BJ (cell line): ENCODE measurements at places on chromosomes 3 and 15.
A peak's percentile ranks its signal among the peaks of the same experiment; 100 is the strongest.

- peak; percentile 17 for DNase-seq
These were observed 28.6 kb upstream of the SEMA3F start for GRCh38 chr3:50126287-50127211.

GRCh38 chr3:163196245-163196644, 1699.6 kb downstream of the OTOL1 start:
- no peak for DNase-seq

GRCh38 chr3:11603628-11604027, 40.1 kb downstream of the VGLL4 start:
- DNase-seq: peak; percentile 72

- DNase-seq: no peak
These were observed 169.1 kb upstream of the ZPLD1 start for GRCh38 chr3:102265720-102266119.

DNA sequence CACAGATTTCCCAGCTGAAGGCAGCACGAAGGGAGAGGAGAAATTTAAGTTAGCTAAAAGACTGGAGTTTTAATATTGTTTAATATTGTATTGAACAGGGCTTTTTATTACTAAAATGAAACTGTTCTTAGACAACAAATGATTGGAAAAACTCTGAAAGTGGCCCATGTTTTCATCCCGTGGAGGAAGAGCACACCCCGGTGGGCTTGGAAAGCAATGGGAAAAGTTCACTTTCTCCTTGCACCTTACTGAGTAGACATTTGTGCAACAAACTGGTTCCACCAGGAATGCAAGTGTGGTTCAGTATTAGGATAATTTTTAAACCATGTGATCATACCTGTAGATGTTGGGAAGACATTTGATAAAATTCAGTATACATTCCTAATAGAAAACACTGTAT, 8.2 kb upstream of the ESYT3 start:
- DNase-seq: no peak

DNA sequence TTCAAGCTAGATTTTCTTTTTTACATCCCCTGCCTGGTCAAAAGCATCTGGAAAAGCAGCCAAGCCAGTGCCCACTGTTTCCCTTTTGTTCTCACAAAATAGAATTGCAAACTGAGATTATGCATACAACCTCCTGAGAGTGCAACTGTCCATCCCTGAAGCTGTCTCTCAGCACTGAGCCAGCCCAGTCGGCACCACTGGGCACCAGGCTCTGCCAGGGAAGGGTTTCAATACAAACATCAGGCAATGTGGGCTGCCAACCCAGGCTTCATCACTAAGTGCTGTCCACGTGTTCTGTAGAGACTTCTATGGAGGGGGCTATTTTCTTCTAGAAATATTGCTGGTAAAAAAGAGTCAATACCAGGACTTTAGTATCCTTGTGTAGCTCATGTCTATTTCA, 356.3 kb upstream of the TBL1XR1 start:
- no peak for DNase-seq

DNA sequence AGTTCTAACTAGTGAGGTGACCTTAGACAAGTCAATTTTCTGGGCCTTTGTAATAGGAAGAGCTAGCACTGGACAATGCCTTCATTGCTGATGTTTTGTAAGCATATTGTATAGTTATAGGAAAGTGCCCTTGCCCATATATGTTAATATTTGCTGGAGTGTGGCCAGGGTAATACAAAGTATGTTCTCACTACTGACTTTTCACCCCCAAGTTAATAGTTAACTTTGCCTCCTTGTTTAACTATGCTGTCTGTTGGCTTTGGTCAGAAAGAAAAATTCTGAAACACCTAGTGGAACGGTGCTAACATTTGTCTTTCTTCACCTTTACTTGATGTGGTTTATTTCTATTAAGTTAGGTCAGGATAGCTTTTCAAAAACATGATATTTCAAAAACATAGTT, 287.4 kb upstream of the CTNNB1 start:
- DNase-seq: no peak
